ENCODE measurements at places on chromosomes 7 and 10.

GRCh38 chr7:24981171-24981951, 1.4 kb upstream of the OSBPL3 start:
- peak; percentile 47 for DNase-seq

DNA sequence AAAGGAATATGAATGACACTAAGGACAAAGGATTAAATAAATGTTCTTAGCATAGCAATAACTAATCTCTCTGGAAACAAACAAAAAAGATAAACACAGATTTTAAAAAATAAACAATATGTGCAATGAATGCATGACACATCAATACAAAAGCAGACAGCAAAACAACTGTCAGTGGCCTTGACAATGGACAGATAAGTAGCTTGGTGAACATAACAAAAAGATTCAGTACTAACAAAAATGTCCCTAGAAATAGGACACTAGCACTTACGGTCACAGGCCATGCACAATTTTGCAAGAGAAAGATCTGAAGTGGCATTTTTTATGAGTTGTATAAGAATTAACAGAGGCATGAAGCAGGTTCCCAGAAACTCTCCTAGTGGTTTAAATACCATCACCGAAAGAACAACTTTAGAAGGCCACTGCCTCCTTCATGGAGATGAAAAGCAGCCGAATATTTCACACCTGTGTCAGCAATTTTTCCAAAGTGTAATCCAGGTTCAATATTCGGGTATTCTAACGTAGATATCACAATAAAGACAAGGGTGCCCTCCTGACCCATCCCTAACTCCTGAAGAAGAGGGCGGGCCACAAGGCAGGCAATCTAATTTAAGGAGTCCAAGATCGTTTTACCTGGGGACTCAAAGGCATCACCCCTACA, 231.3 kb upstream of the MKLN1 start:
- DNase-seq: peak; percentile 36

- DNase-seq: no peak
Observed at GRCh38 chr10:35182631-35183510, 56.2 kb downstream of the CREM start.

DNA sequence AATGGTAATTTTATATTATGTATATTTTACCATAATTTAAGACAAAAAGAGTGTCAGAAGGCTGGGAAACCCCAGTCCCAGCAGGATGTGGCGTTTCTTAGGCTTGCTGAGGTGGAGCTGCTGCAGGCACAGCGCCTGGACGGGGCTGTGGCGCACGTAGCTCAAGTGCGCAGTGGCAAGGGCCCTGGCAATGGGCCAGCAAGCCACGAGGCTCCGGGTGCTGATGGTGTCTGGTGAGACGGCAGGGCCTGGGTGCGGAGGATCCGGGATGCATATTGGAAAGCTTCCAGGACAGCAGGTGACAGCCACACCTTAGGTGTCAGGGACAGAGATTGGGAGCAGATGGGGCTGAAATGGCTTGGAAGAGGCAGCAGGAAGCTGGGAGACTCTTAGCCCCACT, 37.2 kb downstream of the CLEC2L start:
- no peak for DNase-seq

DNA sequence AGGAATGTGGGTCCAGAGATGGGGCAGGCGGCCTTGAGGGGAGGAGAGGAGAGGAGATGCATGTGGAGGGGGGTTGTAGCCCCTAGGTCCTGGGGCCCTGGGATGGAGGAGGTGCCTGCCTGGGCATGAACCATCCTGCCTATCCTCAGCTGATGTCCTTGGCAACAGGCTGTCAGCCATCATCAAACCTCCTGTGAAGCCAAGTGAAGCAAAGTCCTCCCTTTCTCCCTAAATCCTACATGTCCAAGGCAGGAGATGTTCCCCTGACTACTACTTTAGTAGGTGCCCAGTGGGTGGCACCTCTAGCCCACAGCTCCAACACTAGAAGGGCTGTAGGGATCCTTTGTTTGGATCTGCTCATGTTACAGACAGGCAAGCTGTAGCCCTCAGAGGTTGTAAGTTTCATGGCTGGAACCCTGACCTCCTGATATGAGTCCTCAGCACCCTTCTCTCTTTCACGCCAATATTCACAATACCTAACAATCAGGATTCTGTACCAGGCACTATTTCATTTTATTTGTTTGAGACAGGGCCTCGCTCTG, 66.6 kb upstream of the SYPL1 start:
- peak; percentile 83 for DNase-seq

DNA sequence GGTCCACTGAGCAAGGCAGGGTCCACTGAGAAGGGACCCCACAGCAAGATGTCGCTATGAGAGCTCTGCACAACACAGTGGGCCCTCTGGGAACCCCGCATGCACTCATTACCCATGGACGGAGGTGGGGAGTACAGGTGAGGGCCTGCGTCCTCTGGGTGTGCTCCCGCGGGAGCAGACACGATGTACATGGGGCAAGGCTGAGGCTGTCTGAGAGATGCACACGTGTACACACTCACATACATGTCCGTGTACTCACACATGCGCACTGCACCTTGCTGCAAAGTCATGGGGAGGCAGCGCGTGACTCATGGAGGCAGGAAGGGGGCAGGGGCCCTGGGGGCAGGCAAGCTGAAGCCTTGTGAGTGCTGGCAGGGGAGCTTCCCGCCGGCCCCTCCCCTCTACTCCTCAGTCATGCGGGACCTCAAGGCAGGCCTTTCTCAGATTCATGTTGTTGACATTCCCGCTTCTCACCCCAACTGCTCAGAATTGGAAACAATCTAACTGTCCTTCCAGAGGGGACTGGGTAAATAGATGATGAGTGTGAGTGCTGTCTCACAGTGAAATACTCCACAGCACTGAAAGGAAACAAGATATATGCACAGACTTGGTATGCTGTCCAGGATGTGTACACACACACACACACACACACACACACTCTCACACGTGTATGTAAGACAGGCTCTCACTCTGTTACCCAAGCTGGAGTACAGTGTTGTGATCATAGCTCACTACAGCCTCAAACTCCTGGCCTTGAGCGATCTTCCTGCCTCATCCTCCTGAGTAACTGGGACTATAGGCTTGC, 40.0 kb downstream of the GOLGA7B start:
- DNase-seq: peak; percentile 18

DNA sequence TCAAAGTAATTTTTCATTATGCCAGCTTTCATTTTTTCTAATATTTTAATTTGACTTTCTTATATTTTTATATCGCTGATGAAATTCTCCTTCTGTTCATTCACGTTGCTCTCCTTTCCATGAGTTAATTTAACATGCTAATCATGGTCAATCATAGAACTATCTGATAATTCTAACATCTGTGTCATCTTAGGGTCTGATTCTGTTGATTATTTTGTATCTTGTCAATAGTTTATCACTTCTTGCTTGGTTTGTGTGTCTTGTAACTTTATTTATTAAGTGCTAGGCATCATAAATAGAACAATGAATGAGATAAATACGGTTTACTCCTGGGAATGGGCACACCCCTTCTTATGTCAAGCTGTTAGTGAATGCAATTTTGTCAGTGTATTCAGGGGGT, 11.0 kb downstream of the TCERG1L start:
- DNase-seq: no peak

DNA sequence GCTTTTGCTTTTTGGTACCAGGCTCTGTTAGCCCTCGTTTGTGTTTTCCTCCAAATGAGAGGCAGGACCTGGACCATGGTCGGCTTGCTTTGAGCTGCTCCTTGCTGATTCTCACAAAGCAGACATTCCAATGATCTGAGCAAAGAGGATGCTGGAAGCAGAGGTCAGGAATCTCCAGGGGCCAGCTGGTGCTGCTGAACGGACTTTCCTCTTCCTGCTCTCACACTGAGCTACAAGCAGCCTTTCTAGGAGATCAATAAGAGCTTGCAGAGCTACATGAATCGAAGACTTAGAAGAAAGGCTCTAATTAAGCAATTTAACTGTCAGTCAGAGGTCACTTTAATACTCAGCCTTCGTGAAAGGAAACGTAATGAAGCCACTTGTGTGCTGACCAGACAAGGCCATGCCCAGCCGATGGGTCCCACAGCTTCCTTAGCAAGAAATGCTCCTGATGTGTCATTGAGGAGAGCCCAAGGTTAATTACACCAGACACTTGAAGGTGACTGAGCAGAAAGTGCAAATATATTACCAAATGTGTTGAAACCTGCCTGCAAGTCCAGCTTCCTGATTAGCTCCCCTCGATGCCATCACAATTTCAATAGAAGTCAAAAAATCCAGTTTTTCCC, 151.3 kb upstream of the RSU1 start:
- peak; percentile 88 for DNase-seq

DNA sequence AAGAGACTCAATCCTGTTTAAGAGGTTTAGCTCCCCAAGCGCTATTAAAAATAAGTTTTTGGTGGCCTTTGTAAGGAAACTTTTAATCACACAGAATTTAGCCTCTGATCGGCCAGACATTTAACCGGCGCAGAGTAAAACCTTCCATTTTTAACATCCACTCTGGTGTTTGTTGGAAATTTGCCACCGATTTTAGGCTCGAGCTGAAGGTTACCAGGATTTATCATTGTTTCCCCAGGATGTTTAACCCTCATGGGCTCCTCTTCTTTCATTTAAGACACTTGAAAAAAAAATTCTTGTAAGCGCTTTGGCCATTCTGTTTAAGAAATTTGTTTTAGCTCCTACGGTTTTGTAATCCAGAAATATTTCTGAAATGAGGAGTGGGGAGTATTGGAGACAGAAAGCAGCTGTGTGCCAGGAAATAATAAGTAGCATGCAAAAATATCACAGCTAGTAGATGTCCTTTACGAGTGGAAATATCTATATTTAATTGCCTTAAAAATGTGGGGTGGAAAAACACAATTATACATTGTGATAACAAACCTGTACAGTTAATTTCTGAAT, 3.4 kb downstream of the NEUROD6 start:
- no peak for DNase-seq

- DNase-seq: no peak
Observed at GRCh38 chr10:86556933-86557649, 35.5 kb upstream of the WAPL start.

DNA sequence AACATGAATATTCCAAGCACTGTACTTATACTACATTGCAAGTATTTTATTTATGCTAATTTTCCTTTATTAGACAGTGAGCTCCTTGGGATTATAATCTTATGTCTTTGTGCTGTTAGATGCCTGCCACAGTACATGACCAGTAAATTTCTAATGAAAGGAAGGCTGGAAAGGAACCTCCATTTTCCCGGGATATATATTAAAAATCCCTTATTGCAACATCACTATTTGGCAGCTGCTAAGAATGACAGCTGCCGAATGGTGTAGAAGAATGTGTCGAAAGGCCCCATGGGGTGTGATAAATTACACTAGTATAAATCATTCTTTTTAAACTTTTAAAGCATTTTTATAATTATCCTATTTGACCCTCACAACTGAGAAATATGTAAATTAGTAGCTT, 59.1 kb downstream of the TFAM start:
- no peak for DNase-seq

GRCh38 chr7:96833676-96834453, 124.2 kb upstream of the SEM1 start:
- DNase-seq: peak; percentile 1

GRCh38 chr7:12879139-12879538, 191.7 kb downstream of the ARL4A start:
- peak; percentile 9 for DNase-seq

- DNase-seq: peak; percentile 6
Observed at GRCh38 chr7:14760730-14761478, 141.6 kb downstream of the DGKB start.

GRCh38 chr7:106335814-106336213, 51.0 kb upstream of the NAMPT start:
- DNase-seq: no peak

- no peak for DNase-seq
Observed at GRCh38 chr10:116696919-116697318, 45.4 kb downstream of the HSPA12A start.

GRCh38 chr10:90148116-90148855, 446.9 kb downstream of the KIF20B start:
- DNase-seq: peak; percentile 70

DNA sequence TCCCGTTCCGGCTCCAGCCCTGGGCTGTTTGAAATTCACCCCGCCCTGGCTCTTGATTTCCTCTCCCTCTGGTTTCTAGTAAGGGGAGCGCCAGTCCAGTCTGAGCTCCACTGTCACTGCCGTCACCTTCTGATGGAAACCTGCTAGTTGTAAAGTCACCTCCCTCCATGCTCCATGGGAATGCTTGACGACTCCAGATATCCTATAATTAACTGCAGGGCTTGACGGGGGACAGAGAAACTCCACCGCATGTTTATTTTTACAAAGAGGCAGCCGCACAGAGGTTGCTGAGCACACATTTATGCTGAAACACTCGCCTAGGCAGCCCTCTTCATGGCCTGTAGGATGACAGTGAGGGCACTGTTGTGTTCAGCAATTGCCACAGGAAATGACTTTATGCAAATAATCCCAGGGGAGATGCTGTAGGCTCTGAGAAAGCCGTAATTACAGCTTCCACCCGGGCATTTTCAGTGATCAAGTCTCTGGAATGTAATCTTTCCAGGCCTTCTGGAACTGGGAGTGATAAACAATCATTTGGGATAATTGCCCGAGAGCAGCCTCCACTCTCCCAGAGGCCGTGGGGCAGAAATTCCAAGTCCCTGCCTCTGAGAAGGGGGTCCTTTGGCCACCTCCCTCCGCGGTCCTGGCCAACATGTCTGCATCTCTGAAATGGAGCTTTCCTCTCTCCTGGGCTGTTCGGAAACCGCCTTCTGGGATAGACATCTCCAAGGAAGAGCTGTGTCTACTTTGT, 300.5 kb downstream of the KLF6 start:
- peak; percentile 44 for DNase-seq

- no peak for DNase-seq
Observed at GRCh38 chr7:66921918-66922486, 977 bp downstream of the TMEM248 start.

DNA sequence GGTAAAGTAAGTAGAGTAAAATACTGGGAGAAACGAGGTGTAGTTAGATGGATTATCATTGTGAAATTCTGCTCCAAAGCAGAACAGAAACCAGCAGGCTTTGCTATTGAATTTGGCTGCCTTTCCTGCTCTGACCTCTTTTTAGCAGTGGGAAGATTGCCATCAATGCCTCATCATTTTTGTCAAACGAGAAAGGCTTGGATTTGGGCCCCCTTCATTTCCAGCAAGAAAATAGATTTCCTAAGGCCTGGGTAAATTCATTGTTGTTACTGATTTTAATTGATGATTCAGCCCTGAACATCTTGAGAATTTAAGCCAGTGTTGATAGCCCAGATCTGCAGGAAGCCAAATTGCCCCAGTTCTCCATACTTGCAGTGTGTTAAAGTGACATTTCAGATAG, 35.2 kb upstream of the ASAH2 start:
- peak; percentile 48 for DNase-seq

DNA sequence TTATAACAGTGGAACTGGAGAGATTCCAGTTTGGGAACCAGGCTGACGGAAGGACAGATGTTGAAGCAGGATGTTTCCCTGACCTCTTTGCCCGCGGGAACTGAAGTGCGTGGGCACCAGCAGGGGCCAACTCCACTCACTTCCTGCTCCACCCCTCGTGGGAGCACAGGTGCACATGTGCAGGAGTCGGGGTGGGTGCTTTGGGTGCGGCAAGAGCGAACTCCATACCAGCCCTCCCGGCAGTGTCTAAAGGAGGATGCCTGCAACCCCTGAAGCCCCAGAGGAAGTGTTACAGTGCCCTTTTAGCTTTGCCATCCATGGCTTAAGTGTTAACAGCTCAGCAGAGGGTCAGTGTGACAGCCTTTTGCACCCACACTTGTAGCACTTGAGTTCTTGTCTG, 27.4 kb upstream of the UBE3C start:
- no peak for DNase-seq
